CD4-positive, alpha-beta T cell (primary cell): ENCODE measurements at places on chromosomes 3 and 15.

DNA sequence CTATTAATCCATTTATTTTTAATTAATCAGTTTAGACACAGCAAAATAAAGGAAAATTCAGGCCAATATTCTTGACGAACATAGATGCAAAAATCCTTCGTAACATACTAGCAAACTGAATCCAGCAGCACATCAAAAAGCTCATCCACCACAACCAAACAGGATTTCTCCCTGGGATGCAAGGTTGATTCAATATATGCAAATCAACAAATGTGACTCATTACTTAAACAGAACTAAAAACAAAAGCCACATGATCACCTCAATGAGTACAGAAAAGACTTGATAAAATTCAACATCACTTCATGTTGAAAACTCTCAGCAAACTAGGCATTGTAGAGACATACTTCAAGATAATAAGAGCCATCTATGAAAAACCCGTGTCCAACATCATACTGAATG, 364.1 kb upstream of the THBS1 start:
- no peak for DNase-seq

DNA sequence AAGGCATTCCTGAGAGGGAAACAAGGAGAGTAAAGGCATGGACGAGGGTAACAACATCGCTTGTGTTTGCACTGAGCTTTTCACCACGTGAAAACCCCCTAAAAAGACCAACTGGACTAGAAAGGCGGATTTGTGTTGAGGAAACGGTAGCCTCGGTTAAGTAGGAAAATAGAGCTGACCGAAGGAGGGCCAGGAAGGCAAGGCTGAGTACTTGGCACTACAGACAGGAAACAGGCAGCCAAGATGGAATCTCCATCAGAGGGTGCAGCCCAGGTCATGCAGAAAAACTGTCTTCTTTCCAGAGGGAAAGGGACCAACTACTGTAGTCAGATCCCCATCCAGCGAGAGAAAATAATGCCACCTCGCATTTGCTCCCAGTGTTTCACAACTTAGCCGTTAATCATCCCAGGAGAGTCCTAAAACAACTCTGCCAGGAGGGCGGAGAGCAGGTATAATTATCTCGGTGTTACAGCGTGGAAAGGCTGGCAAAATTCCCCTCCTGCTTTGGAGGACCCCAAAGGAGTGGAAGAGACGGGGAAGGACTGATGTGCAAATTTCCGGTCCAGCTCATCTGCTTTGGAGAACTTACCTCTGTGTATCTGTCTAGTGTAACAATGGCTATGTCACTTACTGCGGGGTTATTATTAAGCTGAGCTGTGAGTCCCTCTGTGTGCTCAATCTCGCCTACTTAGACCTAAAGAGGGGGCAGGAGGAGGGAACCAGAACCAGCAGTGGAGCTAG, 77.2 kb downstream of the MYO1E start:
- DNase-seq = no peak

DNA sequence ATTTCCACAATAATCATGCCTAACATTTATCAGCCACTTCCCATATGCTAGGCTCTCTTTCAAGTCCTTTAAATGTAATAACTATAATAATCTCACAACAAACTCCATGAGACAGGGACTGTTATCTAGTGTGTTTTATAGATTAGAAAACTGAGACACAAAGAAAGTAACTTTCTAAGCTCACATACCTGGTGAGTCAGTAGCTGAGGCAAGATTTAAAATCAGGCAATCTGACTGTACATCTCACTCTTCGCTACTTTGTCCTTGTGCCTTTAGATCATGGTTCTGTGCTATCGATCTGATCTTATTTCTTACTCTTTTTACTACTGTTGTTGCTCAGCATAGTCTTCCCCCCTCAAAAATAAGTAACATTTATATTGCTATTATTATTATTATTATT, 295.5 kb downstream of the LPP start:
- DNase-seq = no peak

DNA sequence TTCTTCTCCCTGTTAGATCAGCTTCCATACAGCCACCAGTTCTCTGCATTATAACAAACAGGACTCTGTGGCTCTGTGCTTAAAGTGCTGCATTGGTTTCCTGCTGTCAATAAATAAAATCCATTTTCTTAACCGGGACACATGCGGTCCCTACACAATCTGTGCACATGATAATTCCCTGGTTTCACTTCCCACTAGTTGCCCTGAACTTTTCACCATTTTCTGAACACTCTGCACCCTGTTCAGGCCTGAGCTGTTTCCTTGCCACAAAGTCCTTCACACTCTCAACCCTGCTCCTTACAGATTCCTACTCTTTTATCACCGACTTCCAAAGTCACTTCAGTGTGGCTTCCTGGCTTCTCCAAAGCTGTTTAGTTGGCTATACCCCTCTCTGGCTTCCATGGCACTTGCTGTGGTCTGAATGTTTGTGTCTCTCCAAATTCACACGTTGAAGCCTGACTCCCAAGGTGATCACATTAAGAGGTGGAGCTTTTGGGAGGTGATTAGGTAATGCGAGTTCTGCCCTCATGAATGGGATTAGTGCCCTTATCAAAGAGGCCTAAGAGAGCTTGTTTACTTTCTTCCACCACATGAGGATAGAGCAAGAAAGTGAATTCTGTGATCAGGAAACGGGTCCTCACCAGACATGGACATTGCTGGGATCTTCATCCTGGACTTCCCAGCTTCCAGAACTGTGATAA, 233.4 kb downstream of the CHST2 start:
- no peak for DNase-seq

- no peak for DNase-seq
Observed at GRCh38 chr3:179536256-179536655, 26.5 kb upstream of the ACTL6A start.

GRCh38 chr15:94079459-94079858, 151.9 kb upstream of the MCTP2 start:
- DNase-seq = no peak

DNA sequence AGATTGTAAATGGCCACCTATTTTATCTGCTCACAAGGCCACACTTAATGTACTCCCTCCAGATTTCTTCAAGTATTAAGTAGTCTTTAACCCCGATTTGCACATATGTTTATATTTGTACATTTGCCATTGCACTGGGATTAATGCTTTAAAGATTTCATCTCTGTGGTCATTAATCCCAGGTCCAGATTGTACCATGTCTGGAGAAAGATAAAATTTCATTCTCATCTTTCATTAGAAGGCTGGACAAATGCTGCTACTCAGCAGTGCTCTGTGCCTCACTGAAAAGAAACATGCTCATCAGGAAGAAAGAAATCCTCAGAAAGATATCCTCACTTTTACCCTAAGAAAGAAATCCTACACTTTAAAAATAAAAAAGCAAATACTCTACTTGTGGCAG, 62.5 kb upstream of the LRRC3B start:
- no peak for DNase-seq

- DNase-seq = no peak
Observed at GRCh38 chr15:101372149-101372577, 77.1 kb upstream of the SNRPA1 start.

DNA sequence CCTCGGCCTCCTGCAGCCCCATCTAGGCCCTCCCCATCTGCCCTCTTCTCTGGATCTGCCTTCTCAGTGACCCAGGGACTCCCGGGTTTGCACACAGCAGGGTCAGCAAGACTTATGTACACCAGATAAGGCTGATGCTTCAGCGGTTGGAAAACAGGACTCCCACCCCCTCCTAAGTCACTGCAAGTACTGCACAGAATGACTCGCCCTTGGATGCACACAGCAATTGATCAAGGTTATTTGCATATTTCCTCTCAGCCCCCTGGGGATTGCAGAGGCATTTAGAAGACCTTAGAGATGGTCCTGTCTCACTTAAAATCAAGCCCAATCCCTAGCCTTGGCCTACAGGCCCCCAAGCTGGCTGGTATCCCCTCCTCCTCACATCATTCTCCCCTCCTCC, 8.9 kb downstream of the ACAN start:
- no peak for DNase-seq

DNA sequence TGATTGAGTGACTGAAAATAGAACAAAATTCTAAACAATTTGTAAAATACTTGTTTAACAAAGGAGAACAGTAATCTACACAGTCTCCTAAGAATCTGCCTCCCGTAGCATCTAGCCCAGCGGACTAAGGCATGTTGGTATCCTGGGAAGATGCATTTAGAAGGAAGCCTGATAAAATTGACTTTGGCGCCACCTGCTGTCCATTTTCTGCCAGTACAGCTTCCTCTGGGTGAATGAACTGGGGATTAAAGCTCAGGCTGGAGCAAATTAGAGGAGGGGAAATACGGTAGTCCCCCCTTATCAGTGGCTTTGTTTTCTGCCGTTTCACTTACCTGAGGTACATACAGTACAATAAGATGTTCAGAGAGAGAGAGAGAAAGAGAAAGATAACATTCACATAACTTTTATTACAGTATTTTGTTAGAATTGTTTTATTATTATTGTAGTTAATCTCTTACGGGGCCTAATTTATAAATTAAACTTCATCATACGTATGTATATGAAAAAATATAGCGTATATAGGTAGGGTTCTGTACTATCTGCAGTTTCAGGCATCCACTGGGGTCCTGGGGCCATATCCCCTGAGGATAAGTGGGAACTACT, 191.6 kb downstream of the GAP43 start:
- DNase-seq = peak; percentile 55

DNA sequence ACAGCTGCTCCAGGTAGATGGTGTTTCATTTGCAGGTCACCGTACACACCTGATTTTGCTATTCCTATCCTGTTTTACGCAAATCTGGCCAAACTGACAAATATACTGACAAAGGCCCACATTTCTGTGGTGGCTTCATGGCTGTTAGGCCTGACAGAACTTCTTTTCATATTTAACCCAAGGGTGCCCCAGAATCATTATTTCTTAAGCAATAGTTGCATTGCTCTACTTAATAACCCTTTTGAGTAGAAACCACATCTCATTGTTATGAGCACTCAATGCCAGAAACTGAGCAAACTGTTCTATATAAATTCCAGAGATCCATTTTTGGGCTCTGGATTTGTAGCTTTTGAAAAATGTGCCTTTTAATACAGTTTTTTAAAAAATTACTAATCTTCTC, 19.4 kb downstream of the ASTE1 start:
- no peak for DNase-seq

GRCh38 chr3:127680798-127681221, 8.1 kb downstream of the ABTB1 start:
- DNase-seq = no peak

DNA sequence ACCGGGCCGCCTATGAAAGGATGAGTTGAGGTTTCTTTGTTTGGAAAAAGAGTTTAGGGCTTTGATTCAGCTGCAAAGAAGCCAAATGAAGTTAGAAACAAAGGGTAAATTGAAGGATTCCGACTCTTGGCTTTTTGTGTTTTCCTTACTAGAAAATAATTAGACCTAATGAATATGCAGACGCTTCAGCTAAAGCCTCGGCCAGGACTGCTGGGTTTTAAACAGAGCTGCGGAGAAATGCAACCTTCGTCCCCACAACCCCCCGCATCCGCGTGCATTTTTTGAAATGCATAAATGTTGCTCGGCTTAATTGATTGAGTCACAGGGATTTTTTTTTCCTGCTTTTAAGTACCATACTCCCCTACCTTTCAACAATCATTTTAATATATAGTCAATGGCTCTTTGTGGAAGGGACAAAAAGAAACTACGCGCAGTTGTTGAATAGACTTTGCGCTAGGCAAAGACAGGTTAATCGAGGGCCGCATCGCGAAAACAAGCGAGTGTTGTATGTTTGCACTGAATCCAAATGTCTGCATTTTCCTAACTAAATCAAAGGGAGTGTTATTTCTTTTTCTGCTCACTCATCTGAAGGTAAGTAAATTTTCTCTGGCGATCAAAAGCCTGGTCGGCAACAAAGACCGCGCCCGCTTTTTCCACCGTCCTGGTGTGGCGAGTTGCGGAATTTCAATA, 1.3 kb upstream of the ZIC4 start:
- DNase-seq = no peak

DNA sequence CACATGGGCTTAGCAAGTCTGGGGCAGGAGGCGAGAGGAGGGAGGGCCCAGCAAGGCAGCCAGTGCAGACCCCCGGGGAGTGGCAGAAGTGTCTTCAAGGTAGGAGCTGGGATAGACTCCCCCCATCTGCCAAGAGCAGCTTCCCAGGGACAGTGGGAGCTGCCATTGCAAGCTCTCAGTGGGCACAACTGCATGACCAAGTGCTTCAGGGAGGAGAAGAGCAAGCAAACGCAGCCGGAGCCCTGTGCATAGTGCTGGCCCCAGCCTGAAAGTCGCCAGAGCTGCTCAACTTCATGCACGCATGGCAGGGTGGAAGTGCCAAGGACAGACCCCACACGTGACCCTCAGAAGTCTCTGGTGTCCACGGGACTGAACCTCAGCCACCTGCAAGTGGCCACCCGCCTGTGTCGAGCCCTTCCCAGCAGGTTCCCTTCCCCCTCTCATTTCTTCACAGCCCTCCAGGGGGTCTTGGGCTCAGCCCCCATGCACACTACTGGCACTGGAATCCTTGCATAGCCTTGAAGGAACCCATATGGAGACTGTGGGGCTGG, 89.4 kb downstream of the PLXNA1 start:
- no peak for DNase-seq

DNA sequence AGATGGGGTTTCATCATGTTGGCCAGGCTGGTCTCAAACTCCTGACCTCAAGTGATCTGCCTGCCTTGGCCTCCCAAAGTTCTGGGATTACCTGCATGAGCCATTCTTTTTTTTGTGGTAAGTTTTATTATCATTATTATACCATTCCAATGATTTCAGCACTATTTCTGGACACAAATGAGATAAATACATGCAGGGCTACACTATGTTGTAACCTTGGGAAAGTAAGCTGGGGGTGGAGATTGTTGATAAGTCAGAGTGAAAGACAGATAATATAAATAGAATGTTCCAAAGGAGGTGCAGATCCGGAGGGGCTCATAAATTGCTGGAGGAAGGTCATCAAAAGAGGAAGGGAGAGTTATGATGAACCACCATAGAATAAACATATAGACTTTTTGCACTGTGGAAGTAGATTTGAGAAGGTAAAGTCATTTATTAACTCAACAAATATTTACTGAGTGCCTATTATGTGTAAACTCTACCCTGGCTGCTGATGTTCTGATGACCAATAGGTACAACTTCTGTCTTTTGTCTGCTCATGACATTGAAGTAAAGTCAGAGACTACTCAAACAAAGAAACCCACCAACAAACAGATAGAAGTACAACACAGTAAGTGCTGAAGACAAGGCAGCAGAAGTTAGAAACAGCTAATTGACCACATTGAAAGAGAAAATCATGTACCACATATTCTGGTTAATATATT, 478.9 kb upstream of the GOLIM4 start:
- no peak for DNase-seq

DNA sequence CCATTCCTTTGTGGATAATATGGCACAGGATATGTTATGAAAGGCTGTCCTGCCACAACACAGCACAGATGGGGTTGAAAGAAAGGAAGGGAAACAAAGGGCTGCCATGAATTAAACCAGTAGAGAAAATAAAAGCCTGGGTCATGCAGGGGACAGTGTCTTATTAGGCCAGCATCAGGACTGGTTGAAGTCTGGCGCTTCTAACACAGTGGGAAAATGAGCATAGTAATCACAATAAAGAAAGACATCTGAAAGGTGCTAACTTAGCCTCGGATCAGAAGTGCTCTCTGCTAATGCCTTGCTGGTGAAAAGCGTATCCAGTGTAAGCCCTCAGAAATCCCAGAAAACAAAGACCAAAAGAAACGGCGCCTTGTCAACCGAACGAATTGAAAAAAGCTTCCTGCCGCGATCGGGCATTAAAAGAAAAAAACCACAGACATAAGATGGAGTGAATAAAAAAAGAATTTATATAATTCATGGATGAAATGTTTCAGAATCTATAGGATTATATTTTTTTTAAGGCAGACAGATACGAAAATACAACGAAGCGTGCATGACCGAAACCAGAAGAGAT, 566 bp upstream of the MKRN3 start:
- no peak for DNase-seq
